ENCODE measurements at places on chromosomes 5 and 9.
A peak's percentile ranks its signal among the peaks of the same experiment; 100 is the strongest.

- H3K36me3 ChIP-seq = peaks cover 10% of the 10 kb centered on the region
- no peak for DNase-seq
- peaks cover 2% of the 10 kb centered on the region for H3K4me1 ChIP-seq
These were observed 9.2 kb upstream of the MATR3 start for GRCh38 chr5:139284295-139284694.

GRCh38 chr9:136902259-136902821 lies 16.0 kb downstream of the TRAF2 start:
- H3K36me3 ChIP-seq = peaks cover 28% of the 10 kb centered on the region
- H3K27me3 ChIP-seq = peaks cover 6% of the 10 kb centered on the region
- H3K4me1 ChIP-seq = peaks cover 3% of the 10 kb centered on the region
- DNase-seq = no peak
- no peak overlapping the region for H3K4me3 ChIP-seq

DNA sequence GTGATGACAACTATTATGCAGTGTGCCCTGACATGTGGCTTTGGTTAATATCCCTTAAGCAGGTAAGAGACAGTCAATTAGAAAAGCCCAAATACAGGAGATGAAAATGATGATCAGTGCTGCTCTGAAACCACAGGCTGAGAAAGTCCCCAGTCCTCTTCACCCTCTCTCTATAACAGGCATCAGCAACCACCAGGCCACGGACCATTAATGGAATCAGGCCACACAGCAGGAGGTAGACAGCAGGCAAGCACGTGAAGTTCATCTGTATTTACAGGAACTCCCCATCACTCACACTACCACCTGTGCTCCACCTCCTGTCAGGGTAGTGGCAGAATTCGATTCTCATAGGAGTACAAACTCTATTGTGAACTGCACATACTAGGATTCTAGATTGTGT lies 591.6 kb upstream of the CYLC2 start:
- peaks cover 4% of the 10 kb centered on the region for H3K27me3 ChIP-seq
- DNase-seq = no peak
- H3K4me1 ChIP-seq = no peaks in the 10 kb centered on the region
- no peak overlapping the region for H3K4me3 ChIP-seq
- no peaks in the 10 kb centered on the region for H3K36me3 ChIP-seq

DNA sequence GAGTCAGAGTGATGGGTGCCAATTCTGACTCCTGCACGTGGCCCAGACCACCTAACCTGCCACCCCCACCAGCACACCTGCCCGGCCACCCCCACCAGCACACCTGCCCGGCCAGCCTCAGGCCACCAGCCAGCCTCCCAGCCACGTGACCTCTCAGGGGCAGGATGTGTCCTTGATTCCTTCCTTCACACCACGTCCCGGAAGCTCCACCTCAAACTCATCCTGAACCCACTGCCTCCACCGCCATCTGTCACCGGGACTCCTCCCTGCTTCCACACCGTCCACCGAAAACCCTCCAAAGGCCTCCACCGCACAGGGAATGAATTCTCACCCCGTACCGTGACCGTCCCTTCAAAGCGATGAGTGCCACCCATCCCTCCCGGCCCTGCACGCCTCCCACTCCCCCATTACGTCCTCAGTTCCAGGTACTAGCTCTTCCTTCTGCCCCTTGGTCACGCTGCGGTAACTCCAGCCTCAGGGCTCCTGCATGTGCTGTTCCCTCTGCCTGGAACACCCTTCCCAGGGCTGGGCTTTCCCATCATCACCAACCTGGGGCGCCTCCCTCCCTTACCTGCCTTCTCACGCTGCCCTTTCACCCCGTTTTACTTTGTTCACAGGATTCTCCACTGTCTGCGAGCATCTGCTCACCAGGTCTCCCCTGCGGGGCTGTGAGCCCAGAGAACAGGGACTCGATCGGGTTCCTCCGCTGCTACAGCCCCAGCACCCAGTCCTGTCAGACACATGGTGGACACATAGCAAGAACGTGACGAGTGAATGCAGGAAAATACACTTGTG lies 82.9 kb downstream of the ADAMTS2 start:
- H3K27ac ChIP-seq = no peak overlapping the region
- no peaks in the 10 kb centered on the region for H3K36me3 ChIP-seq
- no peak overlapping the region for H3K4me3 ChIP-seq
- peaks cover 5% of the 10 kb centered on the region for H3K27me3 ChIP-seq

GRCh38 chr5:58786711-58787303 lies 203.9 kb downstream of the RAB3C start:
- H3K4me3 ChIP-seq = no peak overlapping the region
- H3K27ac ChIP-seq = no peak overlapping the region
- DNase-seq = no peak
- no peaks in the 10 kb centered on the region for H3K27me3 ChIP-seq
- no peaks in the 10 kb centered on the region for H3K36me3 ChIP-seq
- H3K4me1 ChIP-seq = peaks cover 2% of the 10 kb centered on the region

- no peaks in the 10 kb centered on the region for H3K36me3 ChIP-seq
- no peak overlapping the region for H3K27ac ChIP-seq
- H3K4me3 ChIP-seq = no peak overlapping the region
- no peak for DNase-seq
- peaks cover 10% of the 10 kb centered on the region for H3K27me3 ChIP-seq
These were observed 9.8 kb upstream of the CYLC2 start for GRCh38 chr9:102985162-102985895.

GRCh38 chr5:44389090-44389822 lies at the start of gene FGF10:
Gene FGF10, minus strand, starts transcription at chr5:44389420. Its CDS starts 738 bp downstream, at chr5:44388682.
- peaks cover 19% of the 10 kb centered on the region for H3K27me3 ChIP-seq
- H3K4me1 ChIP-seq = peaks cover 25% of the 10 kb centered on the region
- no peak within 1 kb of the TSS for H3K27ac ChIP-seq
- DNase-seq = peak; percentile 51
- H3K4me3 ChIP-seq = peak within 1 kb of the TSS; percentile 90

DNA sequence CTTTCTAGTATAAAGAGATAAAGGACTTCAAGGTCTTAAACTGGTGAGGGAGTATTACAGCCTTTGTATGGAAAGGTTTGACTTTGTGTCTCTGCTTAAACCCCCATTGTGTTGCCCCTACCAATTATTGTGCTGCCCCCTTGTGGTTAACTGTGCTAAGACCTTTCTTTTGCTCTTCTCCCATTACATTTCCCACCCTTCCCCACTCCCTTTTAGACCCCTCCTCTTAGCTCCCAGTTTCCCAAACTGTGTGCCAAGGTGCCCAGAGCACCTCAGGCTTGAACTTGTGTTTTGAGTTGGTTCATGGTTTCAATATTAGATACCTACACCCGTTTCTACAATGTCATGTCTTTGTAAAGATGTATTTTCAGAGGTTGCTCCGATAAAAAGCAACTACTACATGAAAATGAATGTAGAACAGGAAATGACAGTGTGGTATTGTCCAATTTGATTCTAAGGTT lies 2.9 kb downstream of the JAK2 start:
- H3K36me3 ChIP-seq = peaks cover 19% of the 10 kb centered on the region
- peak; percentile 74 for DNase-seq
- H3K4me3 ChIP-seq = no peak overlapping the region
- H3K27ac ChIP-seq = no peak overlapping the region
- peaks cover 3% of the 10 kb centered on the region for H3K27me3 ChIP-seq

- H3K27me3 ChIP-seq = no peaks in the 10 kb centered on the region
- H3K36me3 ChIP-seq = no peaks in the 10 kb centered on the region
- H3K4me1 ChIP-seq = no peaks in the 10 kb centered on the region
- no peak overlapping the region for H3K27ac ChIP-seq
- DNase-seq = no peak
These were observed 577.6 kb downstream of the TLR4 start for GRCh38 chr9:118281772-118282171.

DNA sequence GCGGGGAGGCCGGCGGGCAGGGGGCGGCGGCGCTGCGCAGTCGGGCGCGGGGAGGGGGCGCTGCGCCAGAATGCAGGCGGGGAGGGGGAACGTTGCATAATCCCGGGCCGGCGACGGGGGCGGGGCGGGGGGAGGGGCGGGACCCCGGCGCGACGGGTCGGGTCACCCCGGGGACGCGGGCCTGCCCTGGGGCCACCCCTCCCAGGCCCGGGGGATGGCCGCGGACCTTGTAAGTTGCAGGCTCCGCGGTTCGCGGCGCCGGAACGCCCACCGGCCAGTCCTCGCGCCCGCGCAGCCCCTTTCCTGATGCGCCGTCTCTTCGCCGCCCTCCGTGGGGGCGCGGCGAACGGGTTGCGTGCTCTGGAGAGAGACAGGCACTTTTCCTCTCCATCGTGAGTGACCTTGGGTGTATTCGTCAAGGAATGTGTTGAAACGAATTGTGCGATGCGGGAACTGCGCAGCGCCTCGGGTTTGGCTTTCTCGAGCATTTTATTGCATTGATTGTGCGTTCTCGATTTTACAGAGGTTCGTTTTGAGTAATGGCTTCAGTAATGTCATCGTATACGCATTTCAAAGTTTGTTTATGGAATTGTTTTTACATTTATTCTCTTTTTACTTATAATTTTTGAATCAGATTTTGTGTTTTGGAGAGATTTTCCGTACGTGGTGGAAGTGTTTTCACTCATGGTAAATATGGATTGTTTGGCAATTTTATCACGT lies 802 bp downstream of the SPIN1 start:
- peak overlapping the region; percentile 97 for H3K4me3 ChIP-seq
- H3K27ac ChIP-seq = peak overlapping the region; percentile 98
- H3K4me1 ChIP-seq = peaks cover 36% of the 10 kb centered on the region
- H3K36me3 ChIP-seq = peaks cover 5% of the 10 kb centered on the region
- peak; percentile 67 for DNase-seq

GRCh38 chr5:109143031-109143430 lies 266.7 kb downstream of the PJA2 start:
- no peak overlapping the region for H3K27ac ChIP-seq
- no peaks in the 10 kb centered on the region for H3K4me1 ChIP-seq
- no peaks in the 10 kb centered on the region for H3K36me3 ChIP-seq
- H3K4me3 ChIP-seq = no peak overlapping the region

DNA sequence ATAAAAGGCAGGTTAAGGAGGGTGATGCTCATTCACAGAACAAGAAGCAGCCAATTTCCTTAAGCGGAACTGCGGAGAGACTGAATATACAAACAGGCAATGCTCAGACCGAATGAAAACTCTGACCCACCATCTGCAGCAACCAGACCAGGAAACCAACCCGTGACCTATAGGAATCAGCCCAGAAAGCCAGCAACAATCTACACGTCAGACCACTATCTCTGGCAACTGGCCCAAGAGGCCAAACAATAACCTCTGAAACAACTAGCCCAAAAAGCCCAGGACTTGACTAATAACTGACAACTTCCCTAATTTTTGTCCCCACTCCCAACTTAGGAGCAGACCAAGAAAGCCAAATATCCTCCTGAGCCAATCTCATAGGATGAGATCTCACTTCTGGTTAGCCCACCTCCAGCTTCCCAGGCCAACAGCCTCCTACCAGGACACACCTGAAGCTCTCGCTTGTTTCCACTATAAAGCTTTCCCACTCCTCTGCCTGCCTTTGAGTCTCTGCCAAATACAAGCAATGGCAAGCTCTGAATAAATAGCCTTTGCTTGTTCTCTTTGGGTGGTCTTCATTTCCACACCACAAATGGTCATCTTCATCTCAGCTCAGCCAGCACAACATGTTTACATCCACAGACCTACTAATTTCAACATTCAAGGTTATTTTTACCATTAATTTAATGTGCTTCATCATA lies 168.5 kb downstream of the HSD17B3 start:
- peaks cover 26% of the 10 kb centered on the region for H3K4me1 ChIP-seq
- H3K36me3 ChIP-seq = peaks cover 9% of the 10 kb centered on the region
- H3K27ac ChIP-seq = no peak overlapping the region
- no peak overlapping the region for H3K4me3 ChIP-seq
- H3K27me3 ChIP-seq = peaks cover 10% of the 10 kb centered on the region

- H3K27me3 ChIP-seq = peaks cover 6% of the 10 kb centered on the region
- no peak overlapping the region for H3K27ac ChIP-seq
These were observed 4.2 kb upstream of the PTGER4 start for GRCh38 chr5:40675396-40676133.

- peaks cover 2% of the 10 kb centered on the region for H3K27me3 ChIP-seq
- no peaks in the 10 kb centered on the region for H3K36me3 ChIP-seq
- no peaks in the 10 kb centered on the region for H3K4me1 ChIP-seq
- no peak for DNase-seq
- H3K4me3 ChIP-seq = no peak overlapping the region
- H3K27ac ChIP-seq = no peak overlapping the region
These were observed 24.2 kb downstream of the TNFAIP8 start for GRCh38 chr5:119379942-119380547.

- no peaks in the 10 kb centered on the region for H3K36me3 ChIP-seq
- H3K27me3 ChIP-seq = no peaks in the 10 kb centered on the region
- H3K27ac ChIP-seq = no peak overlapping the region
- no peak for DNase-seq
- H3K4me3 ChIP-seq = no peak overlapping the region
- peaks cover 30% of the 10 kb centered on the region for H3K4me1 ChIP-seq
These were observed 327.8 kb downstream of the ENC1 start for GRCh38 chr5:74312746-74313145.

DNA sequence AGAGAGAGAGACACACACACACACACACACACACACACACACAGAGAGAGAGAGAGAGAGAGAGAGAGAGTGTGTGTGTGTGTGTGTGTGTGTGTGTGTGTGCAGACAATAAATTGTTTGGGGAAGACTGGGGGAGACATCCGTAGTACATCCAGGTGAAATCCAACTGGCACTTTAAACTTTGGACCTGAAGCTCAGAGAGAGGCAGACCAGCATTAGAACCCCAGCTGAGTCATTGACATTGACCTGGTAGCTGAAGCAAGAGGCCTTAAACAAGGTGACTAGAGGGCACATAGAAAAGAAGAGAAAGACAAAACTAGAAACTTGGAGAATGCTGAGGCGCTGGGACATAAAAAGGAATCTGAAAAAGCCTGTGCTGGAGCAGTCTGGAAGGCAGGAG lies 251.5 kb downstream of the CRB2 start:
- no peak overlapping the region for H3K27ac ChIP-seq
- peaks cover 3% of the 10 kb centered on the region for H3K4me1 ChIP-seq
- DNase-seq = no peak
- no peak overlapping the region for H3K4me3 ChIP-seq

DNA sequence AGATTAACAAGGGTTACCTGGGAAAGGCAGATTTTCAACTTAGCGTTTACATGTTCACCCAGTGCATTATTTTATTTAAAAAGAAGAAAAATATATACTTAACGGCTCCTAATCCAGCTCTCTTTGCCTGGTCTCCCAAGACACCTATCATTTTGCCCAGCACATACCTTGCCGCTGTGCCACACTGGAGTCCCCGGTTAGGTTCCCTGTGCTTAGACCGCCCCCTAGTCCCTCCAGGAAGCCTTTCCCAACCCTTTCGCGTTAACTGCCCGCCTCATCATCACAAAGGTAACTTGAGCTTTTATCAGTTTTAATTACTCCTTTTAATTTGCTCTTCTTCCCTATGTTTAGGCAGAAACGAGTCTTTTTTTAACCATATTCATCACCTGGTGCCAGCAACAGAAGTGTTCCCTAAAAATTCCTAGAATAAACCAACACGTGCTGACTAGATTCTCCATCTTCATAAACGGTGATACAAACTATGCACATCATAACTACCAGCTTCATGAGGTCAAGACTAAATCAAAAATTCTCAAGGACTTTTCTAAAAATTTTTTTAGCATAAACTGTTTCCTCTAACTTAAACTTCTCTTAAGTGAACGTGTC lies 19.7 kb downstream of the DNAJA1 start:
- H3K27ac ChIP-seq = peak overlapping the region; percentile 91
- H3K27me3 ChIP-seq = peaks cover 3% of the 10 kb centered on the region
- DNase-seq = peak; percentile 20
- H3K4me1 ChIP-seq = peaks cover 4% of the 10 kb centered on the region
- peaks cover 23% of the 10 kb centered on the region for H3K36me3 ChIP-seq
- H3K4me3 ChIP-seq = peak overlapping the region; percentile 90
